ENCODE measurements at places on chromosomes 3 and 15.
A peak's percentile ranks its signal among the peaks of the same experiment; 100 is the strongest.

DNA sequence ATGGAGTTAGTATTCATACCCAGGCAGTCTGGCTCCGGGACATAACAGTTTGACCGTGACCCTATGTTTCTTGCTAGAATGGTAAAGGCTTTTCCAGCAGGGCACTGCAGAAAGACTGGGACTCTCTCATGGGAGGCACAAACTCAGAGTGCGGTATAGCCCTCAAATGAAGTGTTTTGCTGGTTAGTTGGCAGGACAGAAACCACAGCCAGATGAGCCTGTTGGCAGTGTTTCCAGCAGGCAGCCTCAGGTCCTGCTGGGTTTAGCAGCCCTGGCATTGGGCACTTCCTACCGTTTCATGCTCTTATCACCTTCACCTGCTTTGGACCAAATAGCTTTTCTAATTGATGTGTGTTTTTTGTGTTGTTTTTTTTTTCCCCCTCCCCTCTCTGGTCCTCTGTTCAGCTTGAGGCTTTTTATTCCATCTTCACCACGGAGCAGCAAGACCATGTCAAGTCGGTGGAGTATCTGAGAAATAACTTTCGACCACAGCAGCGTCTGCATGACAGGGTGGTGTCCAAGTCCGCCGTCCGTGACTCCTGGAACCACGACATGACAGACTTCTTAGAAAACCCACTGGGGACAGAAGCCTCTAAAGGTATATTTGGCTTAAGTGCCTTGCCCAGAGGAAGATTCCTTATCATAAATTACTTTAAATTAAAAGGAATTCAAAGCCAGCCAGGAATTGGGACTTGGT is 205.6 kb downstream of the FEZF2 start:
- no peak for DNase-seq

GRCh38 chr15:31360843-31361763 is 34.5 kb downstream of the KLF13 start:
- no peak for DNase-seq

- DNase-seq = no peak
Observed at GRCh38 chr3:11591391-11592282, 52.1 kb downstream of the VGLL4 start.

- no peak for DNase-seq
Observed at GRCh38 chr15:35838424-35839111, 292.6 kb upstream of the DPH6 start.

DNA sequence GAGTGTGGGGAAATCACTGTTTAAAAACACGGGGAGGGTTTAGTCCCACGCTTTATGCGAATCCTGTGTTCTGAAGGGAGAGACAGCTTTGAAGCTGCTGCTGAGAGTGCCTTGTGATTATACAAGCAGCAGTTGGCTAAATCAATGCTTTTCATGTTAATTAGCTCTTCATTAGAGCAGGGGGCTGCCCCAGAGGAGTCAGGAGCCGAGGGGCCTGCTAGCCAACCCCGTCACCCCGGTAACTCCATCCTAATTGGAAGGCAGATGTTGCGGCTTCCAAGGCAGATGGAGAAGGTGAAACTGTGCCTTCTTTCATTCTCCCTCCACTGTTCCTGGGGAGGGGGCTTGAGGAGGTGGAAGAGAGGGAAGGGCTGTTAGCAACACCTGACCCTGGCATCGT is 92.4 kb upstream of the ANKRD34C start:
- DNase-seq = no peak

- DNase-seq = no peak
Observed at GRCh38 chr3:50357481-50357880, 1.8 kb downstream of the TMEM115 start.

GRCh38 chr3:36319680-36320079 is 60.6 kb upstream of the STAC start:
- no peak for DNase-seq

GRCh38 chr3:184257083-184257915 is 4.1 kb downstream of the CAMK2N2 start:
- DNase-seq = no peak

GRCh38 chr3:114624571-114625181 is 330.8 kb downstream of the TIGIT start:
- DNase-seq = no peak

DNA sequence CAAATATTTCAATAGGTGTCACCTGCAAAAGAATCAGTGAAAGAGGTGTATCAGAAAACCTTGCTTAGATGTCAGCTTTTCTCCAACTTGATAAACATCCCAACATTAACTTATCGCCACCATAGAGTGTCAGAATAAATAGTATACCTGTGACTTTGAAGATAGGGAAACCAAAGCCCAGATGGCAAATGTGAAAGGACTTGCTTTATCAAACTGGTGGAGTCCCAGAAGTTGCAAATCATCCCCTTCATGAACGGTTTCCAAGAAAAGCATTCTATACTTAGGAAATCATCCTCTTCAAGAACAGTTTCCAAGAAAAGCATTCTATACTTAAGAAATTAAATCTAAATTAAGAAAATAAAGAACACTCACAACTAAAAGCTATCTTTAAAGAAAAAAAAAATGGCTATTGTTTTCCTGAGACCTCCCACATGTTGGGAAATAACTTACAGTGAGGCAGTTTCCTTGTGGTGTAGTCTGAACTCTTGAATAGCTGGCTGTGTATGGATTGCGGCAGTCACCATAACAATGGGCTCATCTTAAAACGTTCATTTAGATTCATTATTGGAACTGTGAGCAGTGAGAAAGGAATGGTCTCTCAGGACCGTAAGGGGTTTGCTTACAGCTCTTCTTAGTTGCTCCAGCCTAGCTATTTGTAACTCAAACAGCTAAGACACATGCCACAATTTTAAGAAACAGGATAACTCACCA is 56.5 kb downstream of the GHSR start:
- DNase-seq = peak; percentile 15

GRCh38 chr3:32903953-32904352 is 47.5 kb upstream of the CCR4 start:
- DNase-seq = no peak

DNA sequence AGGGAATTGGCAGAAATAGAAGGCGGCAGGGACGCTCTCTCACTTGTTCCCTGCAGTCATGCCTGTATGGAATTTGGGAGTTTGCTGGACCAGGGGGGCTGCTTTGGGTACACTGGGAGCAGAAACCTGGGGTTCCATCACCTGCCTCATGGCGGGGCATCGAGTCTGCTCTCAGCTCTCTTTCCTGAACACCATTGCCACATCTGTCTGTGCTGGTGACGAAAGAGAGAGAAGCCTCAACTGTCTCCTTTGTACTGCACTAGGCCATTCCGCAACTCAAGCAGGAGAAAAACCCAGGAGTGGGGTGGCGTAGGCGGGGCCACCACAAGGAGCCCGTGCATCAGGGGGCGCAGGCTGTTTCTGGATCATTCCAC is 14.0 kb downstream of the TMEM158 start:
- no peak for DNase-seq

GRCh38 chr3:138271189-138271794 is 58.4 kb downstream of the NME9 start:
- DNase-seq = no peak

- no peak for DNase-seq
Observed at GRCh38 chr3:30597769-30598134, 8.6 kb upstream of the TGFBR2 start.

GRCh38 chr15:83766339-83766738 is 112.4 kb downstream of the ADAMTSL3 start:
- no peak for DNase-seq

- DNase-seq = no peak
Observed at GRCh38 chr3:59809016-59809415, 759.2 kb upstream of the CFAP20DC start.

DNA sequence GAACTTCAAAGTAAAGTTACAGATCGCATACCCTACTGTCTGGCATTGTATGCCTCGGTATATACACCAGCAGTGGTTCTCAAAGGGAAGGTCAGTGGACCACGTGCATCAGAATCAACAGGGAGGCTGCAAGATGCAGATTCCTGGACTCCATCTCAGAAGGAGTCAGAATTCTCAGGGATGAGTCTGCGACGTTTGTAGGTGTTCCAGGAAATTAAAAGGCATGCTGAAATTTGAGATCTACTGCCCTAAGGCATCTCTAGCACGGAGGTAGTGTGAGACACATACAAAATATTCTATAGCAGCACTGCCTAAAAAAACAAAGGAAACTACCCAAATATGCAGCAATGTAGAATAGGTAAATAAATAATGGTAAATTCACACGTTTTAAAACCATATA is 136.8 kb upstream of the BNIP2 start:
- DNase-seq = no peak

DNA sequence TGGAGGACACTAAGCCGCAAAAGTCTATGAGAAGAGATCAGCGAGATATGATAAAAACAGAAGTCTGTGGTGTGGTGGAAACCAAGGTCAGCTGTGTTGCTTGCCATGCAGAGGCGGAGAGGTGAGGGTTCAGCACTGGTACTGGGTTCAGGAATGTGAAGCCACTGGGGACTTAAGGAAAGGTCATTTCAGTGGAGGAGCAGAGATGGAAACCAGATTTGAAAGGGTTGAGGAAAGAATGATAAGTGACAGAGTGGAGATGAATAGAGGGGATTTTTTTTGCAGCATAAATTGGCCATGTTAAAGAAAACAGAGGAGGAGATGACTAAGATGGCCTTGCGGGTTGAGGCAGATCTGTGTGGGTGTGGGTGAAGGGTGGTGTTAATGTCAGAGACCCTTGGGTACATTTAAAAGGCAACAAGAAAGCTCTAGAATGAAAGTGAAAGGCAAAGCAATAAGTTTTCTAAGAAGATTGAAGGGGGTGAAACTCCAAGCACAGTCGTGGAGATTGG is 265.5 kb downstream of the ADAMTSL3 start:
- no peak for DNase-seq

DNA sequence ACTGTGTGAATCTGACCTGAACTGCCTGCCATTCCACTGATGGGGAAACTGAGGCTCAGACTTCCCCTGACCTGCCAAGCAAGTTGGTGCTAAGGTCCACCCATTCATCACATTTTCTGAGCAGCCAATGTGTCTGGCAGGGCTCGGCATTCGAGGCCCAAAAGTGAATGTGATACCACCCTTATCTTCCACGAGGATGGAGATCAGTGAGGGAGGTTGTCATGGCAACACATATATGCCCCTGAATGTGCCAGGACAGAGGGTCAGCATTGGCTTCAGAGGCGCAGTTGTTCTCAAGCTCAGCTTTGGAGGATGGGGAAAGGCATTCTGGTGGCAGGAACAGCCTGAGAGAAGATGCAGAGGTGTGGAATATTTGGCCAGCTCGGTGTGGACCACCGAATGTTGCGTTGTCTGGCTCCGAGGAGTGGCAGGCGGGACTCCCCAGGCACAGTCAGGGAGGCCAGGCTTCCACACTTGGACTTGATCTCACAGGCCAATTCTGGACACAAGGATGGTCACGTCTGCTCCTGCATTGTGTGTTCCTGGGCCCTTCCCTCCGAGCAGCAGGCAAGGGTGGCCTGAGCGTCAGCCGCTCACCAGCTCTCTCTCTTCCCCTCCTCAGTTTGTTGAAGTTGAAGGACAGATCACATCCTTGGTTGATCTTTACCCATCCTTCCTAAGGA is 63.4 kb downstream of the GRIP2 start:
- no peak for DNase-seq

DNA sequence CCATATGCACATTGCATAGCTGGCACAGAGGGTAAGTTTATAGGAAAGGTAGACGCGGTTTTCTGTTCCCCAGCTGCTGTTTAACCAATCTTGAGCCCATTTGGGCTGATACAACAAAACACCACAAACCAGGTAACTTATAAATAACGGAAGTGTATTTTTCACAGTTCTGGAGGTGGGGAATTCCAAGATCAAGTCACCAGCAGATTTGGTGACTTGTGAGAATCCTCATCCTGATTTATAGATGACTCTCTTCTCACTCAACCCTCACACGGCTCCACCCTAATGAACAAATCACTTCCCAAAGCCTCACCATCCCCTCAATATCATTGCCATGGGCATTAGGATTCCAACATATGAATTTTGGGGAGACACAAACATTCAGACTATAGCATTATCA is 694.4 kb upstream of the NR2F2 start:
- no peak for DNase-seq

DNA sequence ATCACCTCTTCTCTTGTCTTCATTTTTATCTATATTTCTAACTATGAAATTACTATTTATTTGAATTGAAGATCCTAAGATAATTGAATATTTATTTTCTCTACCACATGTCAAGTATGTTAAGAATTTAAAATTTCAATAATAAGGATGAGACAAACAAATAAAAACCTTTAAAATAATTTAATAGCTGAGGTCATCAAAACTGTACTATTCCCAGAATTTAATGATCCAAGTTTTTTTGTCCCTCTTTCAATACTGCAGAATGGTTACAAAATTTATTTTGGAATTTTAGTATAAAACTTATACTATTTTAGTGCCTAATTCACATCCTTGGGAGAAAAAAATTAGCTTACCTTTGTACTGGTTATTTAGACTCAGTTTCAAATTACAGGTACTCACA is 774.9 kb downstream of the ROBO2 start:
- DNase-seq = no peak

DNA sequence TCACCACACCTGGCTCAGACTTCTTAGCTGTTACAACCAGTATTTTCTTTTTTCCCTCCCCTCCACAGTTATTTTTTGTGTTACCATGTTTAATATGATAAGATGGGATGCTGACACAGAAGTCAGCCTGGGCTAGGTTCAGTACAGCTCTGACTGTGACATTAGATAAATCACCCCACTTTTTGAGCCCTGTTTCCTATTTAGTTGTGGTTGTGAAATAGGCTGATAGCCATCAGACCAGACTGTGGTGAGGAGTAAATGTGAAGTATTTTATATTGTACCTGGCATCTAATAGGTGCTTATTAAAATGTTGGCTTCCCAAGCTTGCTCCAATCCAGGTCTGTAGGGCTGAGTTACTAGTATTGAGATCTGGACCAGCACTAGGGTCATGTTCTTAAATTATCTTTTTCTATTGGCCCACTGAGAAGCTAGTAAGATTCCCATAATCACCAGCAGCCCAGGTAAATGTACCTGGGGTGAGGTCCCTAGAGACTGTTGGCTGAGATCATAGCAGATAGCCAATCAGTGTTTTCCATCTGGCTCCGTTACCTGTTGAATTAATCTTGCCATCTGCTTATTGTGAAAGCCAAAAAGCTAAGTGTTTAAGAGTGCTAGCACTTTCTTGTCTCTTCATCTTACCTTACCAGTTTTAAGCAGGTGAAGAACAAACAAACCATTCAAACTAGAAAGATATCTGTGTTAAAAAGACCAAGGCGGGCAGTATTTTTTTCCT is 61.0 kb downstream of the CCK start:
- no peak for DNase-seq

DNA sequence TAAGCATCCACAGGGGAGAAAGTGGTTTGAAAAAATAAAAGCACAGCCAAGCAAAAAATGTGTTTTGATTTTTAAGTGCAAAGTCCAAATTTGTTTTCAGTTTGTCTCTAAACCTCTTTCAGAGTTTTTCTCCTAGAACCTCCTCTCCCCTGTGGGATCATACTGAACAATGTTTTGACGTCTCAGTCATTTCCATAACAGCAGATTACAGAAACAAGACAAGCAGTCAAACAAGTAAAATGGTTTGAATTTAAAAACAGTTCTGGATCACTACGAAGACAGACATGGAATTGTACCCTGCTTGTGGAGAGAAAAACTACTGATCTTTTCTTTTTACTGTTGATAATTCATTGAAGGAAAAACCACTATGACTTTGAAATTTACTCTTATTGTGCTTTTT is 245.7 kb upstream of the CNTN4 start:
- DNase-seq = no peak

GRCh38 chr3:132867956-132868355 is 145.7 kb upstream of the NPHP3 start:
- DNase-seq = no peak

GRCh38 chr3:122636697-122637096 is 43.9 kb upstream of the PARP14 start:
- no peak for DNase-seq

Measured in right renal cortex interstitium (tissue), 3 donors.